ENCODE measurements at places on chromosomes 7 and 10.

GRCh38 chr10:52631146-52631545, 141.4 kb downstream of the MBL2 start:
- no peak for DNase-seq

DNA sequence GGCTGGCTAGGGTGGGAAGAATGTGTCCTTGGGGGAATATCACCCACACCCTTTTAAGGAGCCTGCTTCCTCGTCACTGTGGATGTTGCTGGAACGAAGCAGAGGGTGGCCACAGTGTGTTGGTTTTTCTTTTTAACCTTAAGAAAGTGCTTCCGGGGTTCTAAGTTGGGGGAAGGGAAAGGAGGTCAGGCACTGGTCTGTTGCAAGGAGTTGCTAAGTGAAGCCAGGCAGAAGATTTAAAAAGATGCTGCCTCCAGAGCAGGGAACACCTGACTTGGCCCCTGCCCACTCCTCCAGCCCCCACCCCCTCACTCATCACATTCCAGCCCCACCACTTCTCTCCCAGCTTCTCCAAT, 213.1 kb downstream of the EMX2 start:
- no peak for DNase-seq

GRCh38 chr10:75334720-75335119, 66.8 kb downstream of the ZNF503 start:
- no peak for DNase-seq

DNA sequence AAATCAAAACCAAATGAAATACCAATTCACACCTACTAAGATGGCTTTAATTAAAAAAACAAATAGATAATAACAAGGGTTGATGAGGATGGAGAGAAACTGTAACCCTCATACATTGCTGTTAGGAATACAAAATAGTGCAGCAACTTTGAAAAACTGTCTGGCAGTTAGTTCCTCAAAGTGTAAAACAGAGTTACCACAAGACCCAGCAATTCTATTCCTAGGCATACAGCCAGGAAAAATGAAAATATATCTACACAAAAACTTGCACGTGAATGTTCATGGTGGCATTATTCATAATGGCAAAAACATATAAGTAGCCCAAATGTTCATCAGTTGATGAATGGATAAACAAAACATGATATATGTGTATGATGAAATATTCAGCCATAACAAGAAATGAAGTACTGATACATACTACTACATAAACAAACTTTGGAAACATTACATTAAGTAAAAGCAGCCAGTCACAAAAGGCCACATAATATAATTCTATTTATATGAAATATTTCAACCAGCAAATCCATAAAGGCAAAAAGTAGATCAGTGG, 83.5 kb downstream of the BRAF start:
- DNase-seq: no peak

DNA sequence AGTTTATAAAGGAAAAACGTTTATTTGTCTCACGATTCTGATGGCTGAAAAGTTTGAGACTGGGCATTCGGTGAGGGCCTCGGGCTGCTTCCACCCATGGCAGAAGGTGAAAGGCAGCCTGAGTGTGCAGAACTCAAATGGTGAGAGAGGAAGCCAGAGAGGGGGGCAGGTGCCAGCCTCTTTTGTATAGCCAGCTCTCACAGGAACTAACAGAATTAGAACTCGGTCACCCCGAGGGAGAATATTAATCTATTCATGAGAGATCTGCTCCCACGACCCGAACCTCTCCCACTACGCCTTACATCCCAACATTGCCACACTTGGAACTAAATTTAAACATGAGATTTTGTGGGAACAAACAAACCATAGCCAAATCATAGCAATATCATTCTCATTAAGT, 112.6 kb downstream of the ZPBP start:
- no peak for DNase-seq

DNA sequence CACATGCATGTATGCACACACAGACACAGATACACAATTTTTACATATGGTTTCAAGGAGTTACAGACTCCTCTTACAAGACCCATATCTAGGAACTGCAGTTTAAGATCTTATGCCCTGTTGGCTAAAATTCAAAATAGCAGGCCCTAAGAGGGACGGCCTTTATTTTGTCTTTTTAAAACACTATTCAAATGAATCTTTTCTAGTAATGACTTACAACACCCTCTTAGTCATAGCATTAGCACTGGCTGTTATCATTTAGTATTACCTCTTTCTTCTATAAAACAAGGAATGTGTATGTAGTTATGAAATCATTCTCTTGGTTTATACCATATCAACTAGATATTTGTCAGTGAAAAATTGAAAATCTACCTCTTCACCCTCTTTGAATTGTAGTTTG, 15.3 kb downstream of the PAPSS2 start:
- DNase-seq: no peak

GRCh38 chr7:55350281-55350680, 14.9 kb upstream of the LANCL2 start:
- no peak for DNase-seq

GRCh38 chr7:15820319-15820718, 133.8 kb upstream of the MEOX2 start:
- no peak for DNase-seq

All from CD4-positive, alpha-beta memory T cell (primary cell).